ENCODE measurements at places on chromosomes 5 and 9. TPM values are rescaled to one million over a fixed set of nuclear protein-coding genes. Genes with fewer than 3 reads are reported as not detected.

DNA sequence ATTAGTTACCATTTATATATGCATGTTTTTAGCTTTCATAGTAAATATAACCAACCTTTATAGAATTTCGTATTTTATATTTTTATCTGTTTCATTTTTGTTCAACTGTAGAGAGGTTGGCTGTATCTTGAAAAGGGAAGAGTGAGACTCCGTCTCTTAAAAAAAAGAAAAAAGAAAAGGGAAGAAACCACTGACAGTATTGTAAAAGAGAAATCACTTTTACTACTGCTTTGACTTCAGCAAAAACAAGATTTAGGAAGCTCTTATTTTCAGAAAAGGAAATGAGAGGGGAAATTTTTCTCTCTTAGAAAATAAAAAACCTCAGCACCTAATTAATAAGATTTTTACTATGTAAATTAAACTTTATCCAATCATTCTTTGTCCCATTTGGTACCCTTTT is 14.4 kb downstream of the POLK start:
- no peak for DNase-seq

DNA sequence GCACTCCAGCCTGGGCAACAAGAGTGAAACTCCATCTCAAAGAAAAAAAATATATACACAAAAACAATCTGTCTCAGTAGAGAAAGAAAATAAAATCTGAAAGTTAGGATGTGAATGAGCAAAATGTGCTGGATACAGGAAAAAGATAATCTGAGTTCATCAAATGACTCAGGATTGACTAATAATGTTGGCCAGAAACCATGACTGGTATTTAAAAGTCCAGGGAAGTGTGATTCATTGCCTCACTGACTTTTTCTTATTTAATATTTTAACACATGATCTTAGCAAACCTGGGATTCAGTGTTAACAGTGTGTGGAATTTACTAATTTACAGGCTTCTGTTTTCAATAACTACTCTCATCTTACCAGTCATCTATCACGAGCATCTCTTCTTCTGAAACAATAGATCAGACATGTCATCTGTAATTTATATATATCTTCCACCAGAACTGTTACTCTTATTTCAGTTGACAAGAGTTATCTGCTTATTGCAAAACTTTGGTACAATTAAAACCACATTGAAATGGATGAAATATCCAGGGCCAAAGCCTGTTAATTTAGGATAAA is 256.7 kb downstream of the CDH12 start:
- no peak for DNase-seq

GRCh38 chr9:72656021-72656420 is 134.6 kb downstream of the TMC1 start:
- DNase-seq = no peak

- no peak for DNase-seq
Observed at GRCh38 chr9:95459178-95459577, 57.6 kb downstream of the PTCH1 start.

GRCh38 chr5:107975568-107975967 is 304.8 kb upstream of the EFNA5 start:
- DNase-seq = no peak

- DNase-seq = no peak
Observed at GRCh38 chr5:90912476-90912875, 353.9 kb downstream of the ADGRV1 start.

GRCh38 chr5:142780871-142781270 is 10.7 kb downstream of the ARHGAP26 start:
- DNase-seq = peak; percentile 33

- no peak for DNase-seq
Observed at GRCh38 chr5:51326844-51327243, 56.4 kb upstream of the ISL1 start.

GRCh38 chr9:83456226-83456625 is 82.0 kb downstream of the FRMD3 start:
- no peak for DNase-seq

GRCh38 chr5:149125386-149125891 is 15.9 kb upstream of the ABLIM3 start:
- no peak for DNase-seq

OSMR gene
- 11.7 TPM for total RNA-seq

TYRP1 gene
- total RNA-seq = 74.1 TPM

OTP gene
- not detected for total RNA-seq

C9orf43 gene
- 0.14 TPM for total RNA-seq

ANKRD18A gene
- 2.6 TPM for total RNA-seq

ARL10 gene
- 6.0 TPM for total RNA-seq
